ENCODE measurements at places on chromosomes 5 and 9.

DNA sequence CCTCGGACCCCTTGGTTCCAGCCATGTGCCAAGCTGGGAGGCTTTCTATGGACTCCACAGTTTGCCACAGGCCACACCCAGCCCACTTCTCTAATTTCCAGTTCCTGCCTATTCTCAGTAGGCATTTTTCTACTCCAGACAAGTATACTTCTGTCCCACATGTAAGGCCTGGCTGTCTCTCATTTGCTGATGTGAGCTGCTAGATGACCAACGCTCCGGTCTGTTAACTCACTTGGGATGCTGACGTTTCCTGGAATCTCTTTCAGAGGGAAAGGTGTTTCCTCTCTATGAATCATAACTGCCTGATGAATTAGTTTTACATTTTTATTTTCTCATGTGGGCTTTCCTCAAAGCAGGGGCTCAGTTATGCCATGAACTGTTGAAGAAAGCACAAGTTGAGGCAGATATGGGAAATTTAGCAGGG lies 36.3 kb downstream of the ERGIC1 start:
- DNase-seq = no peak

- DNase-seq = no peak
These were observed 108.7 kb upstream of the MPDZ start for GRCh38 chr9:13388157-13388556.

DNA sequence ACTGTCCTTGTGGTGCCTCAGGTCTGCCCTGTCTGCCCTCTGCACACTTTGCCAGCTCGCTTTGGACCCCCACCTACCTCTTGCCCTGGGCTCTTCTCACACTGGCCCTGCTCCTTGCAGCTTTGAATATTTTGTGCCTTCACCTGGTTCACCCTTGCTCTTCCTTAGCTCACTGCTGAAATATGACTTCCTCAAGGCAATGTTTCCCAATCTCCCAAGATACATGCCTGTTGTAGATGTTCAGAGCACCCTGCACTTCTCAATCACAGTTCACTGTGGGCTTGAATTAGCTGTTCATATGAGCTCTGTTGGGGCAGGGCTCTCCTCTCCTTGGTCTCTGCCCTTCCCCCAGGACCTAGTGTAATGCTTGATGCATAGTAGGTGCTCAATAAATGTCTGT lies 8.0 kb downstream of the AFAP1L1 start:
- DNase-seq = no peak

DNA sequence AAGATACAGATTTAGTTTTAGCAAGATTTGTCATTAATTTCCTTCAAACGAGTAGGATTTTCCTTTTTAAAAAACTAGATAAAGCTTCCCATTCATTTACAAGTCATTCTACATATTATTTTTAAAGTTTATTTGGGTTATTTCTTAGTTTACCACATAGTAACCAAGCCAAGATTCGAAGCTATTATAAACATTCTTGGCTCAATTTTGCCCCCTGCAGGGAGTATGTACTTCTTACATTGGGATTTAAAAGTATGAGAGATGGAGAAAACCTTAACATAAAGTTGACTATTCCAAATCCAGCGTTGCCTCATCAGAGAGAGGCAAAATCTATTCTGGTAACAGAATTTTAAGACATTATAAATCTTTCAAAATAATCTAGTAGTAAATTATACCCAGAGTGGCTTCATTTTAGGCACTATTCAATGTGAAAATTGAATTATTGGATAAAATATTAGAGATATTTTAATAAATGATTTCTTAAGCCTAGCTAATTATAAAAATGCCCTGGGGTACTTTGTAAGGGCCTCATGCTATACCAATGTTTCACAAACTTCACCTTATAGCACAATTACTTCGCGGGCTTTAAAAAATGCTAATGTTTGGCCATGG lies 39.1 kb downstream of the FBN2 start:
- DNase-seq = no peak

DNA sequence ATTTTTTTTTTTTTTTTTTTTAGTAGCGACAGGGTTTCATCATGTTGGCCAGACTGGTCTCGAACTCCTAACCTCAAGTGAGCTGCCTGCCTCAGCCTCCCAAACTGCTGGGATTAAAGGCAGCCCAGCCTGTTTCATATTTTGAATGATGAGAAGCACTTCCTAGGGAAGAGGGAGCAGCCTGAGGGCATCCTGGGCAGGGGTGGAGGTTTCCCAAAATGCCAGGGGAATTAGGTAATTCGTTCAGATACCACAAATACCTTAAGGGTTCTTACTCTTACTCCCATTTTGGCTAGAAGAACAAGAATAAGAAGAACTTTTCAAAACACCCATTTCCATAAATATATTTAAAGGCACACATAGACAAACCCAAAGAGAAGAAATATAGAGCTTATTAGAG lies 29.5 kb upstream of the RAPGEF1 start:
- no peak for DNase-seq

DNA sequence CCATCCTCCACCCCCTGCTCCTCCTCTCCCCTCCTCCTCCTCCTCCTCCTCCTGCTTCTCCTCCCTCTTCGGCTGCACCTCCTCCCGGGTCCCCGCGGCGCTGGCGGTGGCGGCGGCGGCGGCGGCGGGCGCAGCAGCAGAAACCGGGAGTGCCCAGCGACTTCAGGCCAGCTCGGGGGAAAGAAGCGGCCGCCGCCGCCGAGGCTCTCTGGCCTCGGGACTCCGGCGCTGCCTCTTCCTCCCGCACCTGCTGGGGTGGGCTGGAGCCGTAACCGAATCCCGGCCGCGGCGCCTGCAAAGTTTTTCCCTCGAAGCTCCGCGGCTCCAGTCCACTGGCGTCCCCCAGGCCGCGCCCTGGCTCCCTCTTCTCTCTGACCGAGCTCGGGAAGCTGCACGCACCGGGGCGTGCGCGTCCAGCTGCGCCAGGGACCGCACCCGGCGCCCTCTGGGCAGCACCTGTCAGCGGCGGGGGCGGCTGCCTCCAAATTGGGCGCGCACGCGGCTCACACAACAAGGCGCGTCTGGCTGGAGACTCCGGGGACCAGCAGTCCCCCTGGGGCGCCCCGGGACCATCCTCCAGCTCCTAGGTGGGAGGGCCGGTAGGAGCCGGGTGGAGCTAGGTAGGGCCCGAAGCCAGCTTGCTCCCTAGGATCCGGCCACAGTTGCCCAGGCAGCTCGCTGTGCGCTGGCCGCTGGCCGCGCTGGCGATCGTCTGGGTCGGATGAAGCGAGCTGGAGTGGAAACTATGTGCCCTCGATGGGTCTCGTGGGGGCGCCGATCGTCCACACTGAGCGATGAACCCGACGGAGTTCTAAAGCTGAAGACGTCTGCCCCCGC lies at the start of gene MCTP1:
Gene MCTP1 (minus strand): TSS at position 523 of the 837 bp plus-strand sequence.
- DNase-seq = no peak

Measured in activated CD4-positive, alpha-beta T cell treated with anti-CD3 and anti-CD28 coated beads, Interleukin-2, amount 50 U/mL, for 16 hours (primary cell).